ENCODE measurements at places on chromosomes 16 and 17.

GRCh38 chr17:16449121-16449570 is 33.8 kb downstream of the TRPV2 start:
- DNase-seq = peak; percentile 40

DNA sequence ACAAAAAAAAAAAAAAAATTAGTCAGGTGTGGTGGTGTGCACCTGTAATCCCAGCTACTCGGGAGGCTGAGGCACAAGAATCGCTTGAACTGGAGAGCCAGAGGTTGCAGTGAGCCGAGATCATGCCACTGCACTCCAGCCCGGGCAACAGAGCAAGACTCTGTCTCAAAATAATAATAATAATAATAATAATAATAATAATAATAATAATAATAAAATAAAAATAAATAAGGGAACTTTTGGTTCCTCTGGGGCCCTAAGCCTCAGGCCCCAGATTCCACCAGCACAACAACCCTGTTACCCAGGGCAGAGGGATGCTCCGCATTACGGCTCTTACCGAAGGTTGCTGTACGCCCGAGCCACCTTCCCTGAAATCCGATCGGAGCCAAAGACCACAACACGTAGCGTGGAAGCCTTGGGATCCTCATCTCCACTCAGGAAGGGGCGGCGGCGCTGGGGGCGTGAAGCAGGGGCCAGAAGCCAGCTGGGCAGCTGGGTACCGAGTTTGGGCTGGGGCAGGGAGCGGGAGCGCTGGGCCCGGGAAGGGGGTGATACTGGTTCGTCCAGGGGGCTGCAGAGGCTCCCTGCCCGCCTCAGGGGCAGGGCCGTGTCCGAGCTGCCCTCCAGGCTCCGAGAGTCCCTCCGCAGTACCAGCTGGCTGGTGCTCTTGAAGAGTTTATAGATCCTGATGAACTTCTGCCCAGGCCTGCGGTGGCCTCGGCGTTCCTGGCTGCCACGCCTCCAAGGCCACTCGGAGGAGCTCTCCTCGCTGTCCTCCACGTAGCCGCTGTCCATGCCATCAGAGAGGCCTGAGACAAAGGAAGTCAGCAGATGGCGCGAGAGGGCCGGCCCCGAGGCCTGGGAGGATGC is 20.6 kb upstream of the PIK3R6 start:
- peak; percentile 51 for DNase-seq

GRCh38 chr17:47801176-47801765 is 20.3 kb downstream of the OSBPL7 start:
- DNase-seq = no peak

DNA sequence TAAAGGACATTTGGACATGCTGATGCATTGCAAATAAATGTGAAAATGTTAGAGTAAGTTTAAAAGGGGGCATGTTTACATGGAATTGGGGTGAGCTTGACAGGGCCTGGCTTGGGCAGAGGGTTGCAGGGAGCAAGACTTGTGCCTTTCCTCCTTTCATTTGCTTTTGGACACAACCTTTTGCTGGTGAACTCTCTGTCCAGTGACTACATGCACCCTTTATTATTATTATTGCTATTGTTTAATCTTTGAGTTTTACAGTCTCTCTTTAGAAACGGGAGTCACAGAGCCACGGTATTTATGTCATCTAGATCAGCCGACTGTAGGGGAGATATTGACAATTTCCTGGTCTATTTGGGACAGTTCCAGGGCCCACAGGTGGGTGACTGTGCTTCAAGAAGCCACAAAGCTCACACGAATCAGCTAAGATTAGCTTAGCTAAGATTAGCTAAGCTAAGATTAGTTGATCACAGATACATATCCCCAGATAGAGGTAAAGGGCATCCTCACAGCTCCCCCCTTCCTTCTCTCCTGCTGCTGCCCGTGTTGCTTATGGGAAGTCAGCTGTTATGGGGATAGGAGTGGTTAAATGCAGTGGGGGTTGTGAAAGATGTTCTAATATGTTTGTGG is 28.9 kb upstream of the ETV4 start:
- DNase-seq = no peak

DNA sequence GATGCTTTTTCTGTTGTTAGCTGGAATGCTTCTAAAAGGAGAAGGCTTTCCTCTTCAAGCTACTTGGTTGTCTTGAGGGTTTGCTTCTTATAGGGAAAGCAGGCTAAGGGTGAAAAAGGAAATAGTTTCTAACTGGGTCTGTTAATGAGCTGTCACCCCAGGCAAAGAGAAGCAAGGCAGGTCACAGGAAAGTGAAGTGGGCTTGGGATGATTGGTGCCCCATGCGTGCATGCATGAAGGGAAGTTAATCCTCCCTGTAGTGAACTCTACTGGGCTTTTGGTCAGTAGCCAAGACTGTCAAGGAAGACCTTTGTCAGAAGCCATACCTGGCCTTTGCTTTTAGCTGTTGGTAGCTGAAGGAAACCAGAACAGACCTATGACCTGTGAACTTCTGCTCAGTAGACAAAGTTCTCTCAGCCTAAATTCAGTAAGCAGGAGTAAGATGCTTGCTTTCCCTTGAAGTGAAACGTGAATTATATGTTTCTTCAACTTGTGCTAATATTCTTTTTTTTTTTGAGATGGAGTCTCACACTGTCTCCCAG is 16.5 kb downstream of the TENT4B start:
- DNase-seq = no peak

GRCh38 chr17:1111599-1112443 is 68.0 kb downstream of the ABR start:
- DNase-seq = no peak

DNA sequence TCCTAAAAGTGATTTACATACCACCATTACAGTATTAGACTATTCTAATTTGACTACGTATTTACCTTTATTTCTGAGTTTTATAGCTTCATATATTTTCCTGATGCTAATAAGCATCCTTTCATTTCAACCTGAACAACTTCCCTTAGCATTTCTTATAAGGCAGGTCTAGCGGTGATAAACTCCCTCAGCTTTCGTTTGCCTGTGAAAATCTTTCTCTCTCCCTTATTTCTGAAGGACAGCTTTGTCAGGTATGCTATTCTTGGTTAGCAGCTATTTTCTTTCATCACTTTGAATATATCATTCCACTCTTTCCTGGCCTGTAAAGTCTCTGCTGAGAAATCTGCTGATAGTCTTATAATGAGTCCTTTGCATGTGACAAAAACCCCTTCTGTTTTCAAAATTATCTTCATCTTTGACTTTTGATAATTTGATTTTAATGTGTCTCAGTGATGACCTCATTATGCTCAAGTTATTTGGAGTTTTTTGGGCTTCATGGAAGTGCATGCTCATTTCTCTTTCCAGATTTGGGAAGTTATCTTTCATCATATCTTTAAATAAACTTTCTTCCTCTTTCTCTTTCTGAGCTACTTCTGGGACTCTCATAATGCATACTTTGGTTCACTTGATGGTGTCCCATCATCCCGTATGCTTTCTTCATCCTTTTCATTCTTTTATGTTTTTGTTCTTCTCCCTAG is 285.4 kb upstream of the PMFBP1 start:
- no peak for DNase-seq

DNA sequence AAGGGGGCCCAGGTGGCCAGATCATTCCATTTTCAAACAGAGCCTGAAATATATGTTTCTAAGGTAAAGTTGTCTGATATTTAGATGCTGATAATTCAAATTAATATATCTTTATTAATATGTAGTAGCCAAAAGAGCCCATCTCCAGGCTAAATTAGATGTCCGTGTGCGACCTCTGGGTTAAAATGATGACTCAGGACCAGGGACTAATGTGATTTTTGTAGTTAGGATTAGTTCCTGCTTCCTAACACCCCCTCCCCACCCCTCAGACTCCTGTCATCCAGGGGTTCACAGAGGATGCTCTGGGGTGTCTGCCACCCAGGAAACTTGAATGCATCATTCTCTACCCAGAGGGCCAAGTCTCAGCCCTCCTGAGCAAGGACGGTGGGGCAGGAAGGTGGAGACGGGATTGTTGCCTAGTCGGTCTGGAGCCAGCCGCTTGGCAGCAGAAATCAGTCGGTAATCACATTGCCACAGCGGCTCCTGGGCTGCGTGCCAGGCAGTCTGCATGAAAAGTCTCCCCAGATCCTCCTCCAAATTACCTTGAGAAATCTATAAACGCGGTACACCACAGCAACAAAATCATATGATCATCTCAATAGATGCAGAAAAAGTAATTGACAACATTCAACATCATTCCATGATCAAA is 29.8 kb downstream of the CNGB1 start:
- DNase-seq = no peak

DNA sequence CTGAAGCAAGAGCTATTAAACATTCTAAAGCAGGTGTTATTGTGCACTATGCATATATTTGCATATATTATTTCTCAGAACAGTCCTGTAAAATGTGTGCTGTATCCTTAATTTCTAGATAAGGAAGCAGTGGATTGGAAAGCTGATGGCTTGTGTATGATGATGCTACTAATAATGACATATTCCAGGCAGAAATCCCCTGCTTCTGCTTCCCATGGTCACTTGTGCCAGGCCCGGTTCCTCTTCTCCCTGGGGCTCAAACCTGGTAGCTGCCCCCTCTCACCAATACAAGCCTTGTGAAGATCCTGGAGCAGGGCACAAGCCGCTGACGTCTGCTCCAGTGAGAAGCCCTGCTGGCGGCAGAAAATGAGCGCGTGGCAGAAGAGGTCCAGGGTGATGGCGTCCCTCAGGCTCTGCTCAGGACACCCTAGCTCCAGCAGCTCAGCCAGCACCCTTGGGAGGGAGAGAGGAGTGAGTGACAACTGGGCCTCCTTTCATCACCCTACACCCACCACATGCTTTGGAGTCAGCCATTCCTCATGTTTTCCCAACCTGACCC is 1.8 kb downstream of the CFAP119 start:
- DNase-seq = no peak

- no peak for DNase-seq
These were observed 20.0 kb downstream of the MAP3K14 start for GRCh38 chr17:45296833-45297124.

All from brain microvascular endothelial cell (primary cell).